ENCODE measurements at places on chromosomes 1 and 21.

- DNase-seq: no peak
Observed at GRCh38 chr1:169860750-169861149, 32.9 kb downstream of the SCYL3 start.

DNA sequence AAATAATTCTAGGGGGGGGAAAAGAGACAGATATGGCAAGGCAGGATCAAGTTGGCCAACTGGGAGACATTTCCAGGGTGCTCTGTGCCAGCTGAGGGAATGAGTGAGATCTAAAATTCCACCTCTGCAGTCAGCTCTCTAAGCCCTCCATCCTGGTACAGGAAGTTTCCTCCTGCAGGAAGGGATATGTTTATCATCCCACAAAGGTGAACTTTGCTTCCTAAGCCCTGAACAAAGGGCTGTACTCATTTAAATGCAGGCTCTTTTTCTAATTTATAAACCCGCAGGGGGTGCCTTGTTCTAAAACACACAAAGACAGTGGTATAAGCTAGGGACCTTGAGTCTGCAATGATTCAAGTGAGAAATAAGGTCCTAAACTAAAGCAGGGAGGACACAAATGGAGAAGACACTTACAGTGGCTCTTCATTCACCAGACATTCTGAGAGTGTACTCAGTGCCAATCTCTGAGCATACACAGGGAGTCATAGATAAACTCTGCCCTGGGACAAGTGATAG, 3.6 kb upstream of the TNFSF4 start:
- no peak for DNase-seq

GRCh38 chr1:246169019-246169418, 338.1 kb downstream of the SMYD3 start:
- DNase-seq: no peak

DNA sequence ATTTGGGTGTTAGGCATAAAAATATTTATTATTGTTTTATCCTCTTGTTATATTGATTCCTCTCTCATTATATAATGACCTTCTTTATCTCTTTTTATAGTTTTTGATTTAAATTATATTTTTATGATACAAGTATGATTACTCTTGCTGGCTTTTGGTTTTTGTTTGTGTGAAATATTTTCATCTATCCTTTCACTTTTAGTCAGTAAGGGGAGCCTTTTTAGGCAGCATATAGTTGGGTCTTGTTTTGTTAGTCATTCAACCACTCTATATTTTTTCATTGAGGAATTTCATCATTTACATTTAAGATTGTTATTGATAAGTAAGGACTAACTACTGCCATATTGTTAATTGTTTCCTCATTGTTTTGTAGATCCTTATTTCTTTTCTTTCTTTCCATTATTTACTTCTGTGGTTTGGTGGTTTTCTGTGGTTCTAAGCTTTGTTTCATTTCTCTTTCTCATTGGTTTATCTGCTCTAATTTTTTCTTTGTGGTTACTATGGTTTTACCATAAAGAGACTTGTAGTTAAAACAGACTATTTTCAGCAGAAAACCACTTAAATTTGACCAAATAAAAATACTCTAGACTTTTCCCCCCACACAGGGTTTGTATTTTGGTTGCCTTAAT, 593.1 kb downstream of the NUF2 start:
- no peak for DNase-seq

DNA sequence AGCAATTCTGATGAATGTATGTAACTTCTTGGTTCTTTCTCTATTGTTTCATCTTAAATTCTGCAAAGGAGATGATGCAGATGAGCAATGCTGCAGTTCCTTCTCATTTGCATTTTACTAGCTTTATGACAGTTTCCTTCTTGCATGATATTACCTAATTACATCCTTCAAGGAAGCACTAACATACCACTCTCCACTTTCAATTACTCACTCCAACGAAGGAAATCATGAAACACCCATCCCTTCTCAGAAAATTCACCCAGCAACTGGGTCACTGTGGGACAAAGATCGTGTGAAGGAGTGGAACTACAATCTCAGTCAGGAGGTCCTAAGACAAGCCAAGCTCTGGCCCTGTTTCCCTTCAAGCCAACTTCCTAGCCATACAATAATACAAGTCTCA, 142.3 kb downstream of the CHD1L start:
- DNase-seq: no peak

- DNase-seq: no peak
Observed at GRCh38 chr1:9169601-9170137, 40.8 kb upstream of the GPR157 start.

DNA sequence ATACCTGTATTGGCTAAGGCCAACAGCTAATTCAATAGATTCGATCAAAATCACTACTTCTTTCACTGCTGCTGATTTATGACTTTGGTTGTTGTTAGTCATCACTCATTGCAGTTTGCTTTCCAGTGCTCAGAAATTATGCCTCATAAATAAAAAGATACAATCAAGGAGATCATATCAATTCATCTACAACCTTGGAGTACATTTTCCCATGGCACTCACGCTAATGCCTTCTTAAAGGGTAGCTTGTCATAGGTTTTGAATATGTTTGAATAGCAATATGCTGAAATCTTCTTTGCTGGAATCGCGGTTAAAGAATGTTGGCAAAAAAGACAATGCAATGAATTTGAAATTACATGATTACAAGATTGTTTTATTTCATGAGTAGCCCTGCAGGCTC, 89.9 kb downstream of the KCTD3 start:
- DNase-seq: no peak

- DNase-seq: no peak
Observed at GRCh38 chr1:71660411-71660810, 579.6 kb upstream of the ZRANB2 start.

DNA sequence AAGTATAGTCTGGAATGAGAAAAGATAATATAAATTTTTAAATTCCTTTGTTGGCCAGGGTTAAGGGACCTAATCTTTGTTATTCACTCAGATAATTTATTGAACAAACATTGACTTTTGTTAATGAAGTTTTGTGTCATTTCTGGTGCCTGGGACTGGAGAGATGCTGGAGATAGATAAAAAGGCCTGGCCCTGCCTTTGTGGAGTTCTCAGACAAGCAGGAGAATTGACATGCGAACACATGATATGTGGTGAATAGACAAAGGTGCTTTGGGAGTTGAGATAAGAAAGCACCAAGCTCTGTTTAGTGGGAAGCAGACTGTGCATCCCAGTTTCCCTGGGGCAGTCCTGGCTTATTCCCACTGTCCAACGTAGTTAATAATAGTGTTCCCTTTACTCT, 8.5 kb downstream of the C1orf21 start:
- no peak for DNase-seq

DNA sequence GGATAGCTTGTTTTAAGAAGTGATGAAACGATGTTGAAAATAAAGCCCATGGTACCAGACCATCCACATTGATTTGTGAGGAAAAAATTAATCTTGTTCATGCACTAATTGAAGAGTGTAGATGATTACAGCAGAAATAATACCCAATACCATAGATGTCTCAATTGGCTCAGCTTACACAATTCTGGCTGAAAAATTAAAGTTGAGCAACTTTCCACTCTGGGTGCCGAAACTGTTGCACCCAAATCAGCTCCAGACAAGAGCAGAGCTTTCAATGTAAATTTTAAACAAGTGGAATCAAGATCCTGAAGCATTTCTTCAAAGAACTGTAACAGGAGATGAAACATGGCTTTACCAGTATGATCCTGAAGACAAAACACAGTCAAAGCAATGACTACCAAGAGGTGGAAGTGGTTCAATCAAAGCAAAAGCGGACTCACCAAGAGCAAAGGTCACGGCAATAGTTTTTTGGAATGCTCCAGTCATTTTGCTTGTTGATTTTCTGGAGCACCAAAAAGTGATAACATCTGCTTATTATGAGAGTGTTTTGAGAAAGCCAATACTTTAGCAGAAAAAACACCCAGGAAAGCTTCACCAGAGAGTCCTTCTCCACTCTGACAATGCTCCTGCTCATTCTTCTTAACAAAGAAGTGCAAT, 16.1 kb upstream of the KCNA3 start:
- no peak for DNase-seq

- DNase-seq: no peak
Observed at GRCh38 chr1:38605063-38605462, 254.5 kb downstream of the RRAGC start.

- no peak for DNase-seq
Observed at GRCh38 chr1:157577420-157577819, 20.5 kb downstream of the FCRL4 start.

DNA sequence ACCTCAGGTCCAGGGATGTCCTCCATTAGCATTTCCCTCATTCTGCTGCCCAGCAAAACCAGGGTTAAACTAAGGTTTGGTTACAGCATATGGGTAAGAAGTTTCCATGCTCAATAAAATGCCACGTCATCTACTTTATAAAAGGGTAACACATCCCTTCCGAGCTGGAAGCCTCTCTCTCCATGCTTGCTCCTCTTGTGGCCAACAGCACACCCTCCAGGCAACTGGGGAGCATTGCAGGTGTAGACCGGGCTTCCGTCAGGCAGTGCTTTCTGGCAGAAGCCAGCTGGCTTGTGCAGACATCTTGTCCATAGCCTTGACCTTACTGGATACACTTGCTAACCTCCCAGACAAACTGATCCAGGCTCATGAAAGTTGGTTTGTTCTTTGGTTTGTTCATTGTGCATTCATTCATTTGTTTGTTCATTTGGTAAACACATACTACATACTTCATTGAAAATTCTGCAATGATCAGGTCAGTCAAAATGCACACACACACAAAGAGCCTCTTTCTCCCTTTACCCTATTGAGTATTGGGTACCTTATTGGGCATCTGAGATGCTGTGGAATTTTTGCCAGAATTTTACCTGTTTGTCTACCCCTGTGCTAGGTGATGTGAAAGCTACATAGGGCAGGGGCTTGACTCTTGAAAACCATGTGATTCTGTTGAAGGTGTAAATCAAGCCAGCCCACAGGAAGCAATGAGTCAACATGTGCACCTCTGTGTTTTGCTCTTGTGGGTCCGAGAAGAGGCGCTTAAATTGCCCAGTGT, 422.8 kb downstream of the CAMTA1 start:
- peak; percentile 78 for DNase-seq

GRCh38 chr1:81617308-81617967, 183.3 kb upstream of the ADGRL2 start:
- DNase-seq: no peak

DNA sequence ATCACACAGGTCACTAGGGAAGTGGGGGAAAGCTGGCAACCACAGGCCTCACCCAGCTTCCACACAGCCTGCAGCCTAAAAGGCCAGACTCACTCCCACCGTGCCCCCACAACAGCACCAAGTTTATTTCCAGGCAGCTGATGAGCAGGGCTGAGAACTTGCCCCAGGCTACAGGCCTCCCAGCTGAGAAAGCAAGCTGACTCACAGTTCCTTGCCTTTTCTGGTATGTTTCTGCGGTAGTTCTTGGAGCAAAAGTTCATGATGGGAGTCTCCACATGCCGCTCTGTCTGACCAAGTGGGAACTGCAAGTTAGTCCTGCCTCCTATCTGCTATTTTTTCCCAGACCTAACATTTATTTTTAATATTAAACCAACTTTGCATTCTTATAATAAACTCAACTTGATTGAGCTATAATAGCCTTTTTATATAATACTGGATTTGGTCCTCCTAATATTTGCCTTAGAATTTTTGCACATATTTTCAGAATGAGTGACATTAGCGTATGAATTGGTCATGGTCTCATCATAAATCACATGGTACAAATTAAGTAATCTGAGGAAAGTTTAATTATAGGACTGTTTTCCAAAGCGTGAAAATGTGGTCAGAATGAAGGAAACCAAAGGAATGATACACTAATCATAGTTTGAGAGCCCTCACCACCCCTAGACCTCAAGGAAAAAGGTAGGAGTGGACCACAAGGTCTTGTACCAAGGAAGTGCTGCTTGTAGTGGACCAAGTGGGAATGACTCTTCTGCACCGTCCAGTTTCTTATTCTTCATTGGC, 30.7 kb downstream of the RPAP2 start:
- DNase-seq: no peak

DNA sequence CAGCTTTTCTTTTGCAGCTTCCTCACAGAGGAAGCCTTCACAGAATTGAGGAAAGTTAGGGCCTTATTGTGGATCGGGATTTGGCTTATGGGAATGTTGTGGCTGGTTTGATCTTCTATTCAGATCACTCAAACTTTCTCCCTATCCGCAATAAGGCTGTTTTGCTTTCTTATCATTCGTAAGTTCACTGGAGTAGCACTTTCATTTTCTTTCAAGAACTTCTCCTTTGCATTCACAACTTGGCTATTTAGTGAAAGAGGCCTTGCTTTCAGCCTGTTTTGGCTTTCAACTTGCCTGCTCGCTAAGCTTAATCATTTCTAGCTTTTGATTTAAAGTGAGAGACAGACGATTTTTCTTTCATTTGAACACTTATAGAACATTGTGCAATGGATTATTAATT, 181.9 kb upstream of the B3GALT2 start:
- no peak for DNase-seq

DNA sequence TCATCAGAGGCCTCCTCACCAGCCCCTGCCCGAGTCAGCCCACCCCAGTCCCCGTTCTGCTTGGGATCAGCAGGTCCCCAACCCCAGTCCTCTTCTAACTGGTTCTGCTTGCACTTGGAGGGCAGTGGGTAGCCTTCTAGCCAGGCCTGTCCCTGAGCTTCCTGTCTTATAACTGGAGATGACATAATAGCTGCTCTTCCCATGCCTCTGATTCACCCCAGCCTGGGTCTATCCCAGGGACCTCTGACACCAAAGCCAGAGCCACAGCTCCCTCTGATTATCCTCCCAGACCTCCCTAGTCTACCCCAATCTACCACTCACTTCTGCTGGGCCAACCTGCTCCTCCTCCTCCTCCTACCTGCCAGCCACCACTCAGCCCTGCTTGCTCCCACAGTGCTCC, 31.4 kb downstream of the IQGAP3 start:
- DNase-seq: no peak

DNA sequence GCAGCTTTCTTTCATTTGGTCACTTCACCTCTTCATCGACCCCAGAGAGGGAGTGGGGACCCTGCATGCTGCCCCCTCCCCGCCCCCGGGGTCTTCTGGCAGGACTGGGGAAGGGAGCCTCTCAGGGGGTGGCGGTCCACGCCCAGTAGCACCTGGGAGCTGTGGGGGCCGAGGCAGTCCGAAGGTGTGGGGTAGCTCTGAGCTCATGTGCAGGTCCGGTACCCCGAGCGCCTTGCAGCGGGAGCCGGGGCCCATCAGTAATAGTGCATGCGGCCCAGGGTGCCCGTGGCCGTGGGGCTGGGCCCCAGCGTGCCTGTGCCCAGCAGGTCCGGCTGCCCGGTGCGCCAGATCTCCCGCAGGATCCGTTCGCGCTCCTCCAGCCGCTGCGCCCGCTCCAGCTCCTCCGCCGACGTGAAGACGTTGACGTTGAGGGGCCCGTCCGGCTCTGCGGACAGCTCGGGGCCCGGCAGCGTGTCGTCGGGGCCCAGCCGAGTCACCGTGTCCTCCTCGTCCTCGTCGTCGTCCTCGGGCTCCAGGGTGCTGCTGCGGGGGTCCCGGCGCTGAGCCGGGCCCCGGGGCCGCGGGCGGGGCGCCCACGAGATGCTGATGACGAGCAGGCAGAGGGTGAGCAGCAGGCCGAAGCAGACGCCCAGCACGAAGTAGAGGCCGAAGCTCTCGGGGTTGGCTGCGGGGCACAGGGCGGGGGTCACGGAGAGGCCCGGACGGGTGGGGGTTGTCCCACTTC, 1.2 kb downstream of the EVA1B start:
- peak; percentile 47 for DNase-seq
